D721Med (cell line): ENCODE measurements at places on chromosomes 1 and 21.

DNA sequence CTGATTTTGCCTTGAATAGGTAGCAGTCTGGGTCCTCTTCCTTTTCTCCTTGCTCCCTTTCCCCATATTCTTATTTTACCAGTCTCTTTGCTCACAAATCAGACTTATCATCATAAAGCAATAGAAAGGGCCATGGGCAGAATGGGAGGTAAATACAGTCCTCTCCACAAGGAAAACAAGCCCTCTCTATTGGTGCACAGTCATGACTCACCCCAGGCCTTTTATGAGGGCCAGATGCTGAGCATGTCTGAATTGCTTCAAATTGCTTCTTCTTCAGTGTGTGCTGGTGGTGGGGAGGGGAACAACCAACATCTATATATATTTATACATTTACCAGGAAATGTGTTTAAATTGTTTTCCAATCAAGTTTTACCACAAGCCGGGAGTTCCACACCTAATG, 75.2 kb downstream of the GFI1 start:
- no peak for DNase-seq

GRCh38 chr1:65412256-65412983, 8.0 kb upstream of the LEPR start:
- no peak for DNase-seq

DNA sequence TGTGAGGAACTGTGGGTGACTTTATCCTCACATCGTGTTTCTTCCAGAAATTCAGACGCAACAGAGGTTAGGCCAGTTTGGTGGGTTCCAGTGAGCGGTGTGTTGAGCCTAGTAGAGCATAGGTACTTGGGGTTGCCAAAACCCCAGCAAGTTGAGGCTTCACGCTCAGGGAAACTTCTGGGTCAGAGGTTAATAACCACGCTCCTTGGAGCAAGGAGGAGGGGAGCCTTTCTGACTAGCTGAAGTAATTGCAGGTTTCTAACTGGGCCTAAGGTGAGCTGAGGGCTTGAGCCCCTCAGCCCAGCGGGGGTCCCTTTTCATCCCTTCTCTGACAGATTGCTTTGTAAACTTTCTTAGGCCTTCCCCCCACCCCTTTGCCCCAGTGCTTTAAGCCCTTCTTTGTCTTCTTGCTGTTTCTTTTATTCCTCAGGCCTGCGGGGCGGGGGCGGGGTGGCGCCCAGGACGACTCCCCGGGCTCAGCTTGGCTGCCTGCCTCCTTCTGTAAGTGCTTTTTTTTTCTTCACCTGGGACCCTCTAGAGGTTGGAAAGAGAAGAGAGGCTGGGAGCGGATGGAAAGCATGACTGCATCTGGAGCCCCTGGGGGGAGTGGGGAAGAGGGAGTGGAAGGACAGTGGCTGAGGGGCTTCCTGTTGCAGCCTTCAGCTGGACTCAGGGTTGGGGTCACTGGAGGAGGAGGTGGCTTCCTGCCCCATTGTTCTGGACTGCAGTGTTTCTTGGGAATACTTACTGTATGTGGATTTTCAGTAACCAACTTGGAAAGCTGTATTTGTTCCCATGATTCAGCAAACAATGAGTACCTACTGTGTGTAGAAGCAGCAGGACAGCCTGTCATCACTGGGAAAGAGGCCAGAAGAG, 1.3 kb upstream of the ZNF436 start:
- DNase-seq, result no peak

DNA sequence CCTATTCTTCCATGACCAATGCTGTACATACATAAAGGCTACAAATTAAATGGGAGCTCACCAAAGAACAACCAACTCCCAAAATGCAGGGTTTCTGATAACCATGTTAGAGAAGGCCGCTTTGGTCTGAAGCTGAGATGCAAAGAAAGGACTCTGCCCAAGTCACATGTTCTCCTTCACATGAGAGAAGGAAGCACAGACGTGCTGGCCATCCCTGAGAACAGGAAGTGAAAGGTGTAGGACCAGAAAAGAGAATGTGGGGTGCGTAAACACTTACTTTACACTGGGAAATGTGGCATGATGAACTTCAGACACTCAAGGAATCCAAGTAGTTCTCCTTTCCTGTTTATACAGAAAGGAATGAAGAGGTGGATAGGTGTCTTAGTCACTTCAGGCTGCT, 31.7 kb upstream of the TADA1 start:
- no peak for DNase-seq

GRCh38 chr1:116405241-116406135, 32.4 kb downstream of the ATP1A1 start:
- DNase-seq, result no peak

GRCh38 chr21:15870819-15871218, 141.0 kb downstream of the USP25 start:
- DNase-seq, result no peak

GRCh38 chr1:34617321-34618118, 137.3 kb upstream of the GJB5 start:
- no peak for DNase-seq

GRCh38 chr1:226133504-226134123, 52.9 kb downstream of the ACBD3 start:
- DNase-seq, result no peak

DNA sequence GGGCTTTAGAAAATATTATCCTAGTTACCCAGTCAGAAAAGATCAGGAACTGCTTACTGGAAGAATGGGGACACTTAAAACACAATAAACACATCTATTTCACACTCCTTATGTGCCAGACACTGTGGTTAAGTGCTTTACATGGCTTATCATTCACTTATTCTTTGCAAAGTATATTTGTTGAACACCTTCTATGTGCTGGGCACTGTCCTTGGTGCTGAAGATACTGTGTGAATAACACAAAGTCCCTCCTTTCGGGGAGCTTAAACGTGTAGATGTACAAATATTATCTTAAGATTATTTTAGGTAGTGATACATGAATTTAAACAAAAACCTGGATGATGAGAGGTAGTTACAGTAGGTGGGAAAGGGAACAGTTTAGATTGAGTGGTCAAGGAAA, 169.3 kb downstream of the ST6GALNAC5 start:
- no peak for DNase-seq

DNA sequence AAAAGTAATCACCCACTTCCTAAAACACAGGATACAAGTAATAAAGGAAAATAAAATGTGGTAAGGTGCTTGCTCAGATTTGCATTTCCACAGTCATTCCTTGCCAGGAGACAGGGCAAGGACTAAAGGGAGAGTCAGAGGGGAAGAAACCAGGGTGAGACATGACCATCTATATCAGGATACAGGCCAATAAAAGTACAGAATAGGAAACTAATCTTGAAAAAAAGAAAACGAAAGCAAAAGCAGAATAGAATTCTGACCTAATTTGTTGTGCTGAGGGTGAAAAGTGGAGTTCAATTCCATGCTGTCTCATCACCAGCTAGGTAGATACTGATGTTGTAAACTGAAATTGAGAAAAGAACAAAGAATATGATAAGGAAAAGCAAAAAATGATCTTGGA, 27.3 kb downstream of the JMJD4 start:
- no peak for DNase-seq

DNA sequence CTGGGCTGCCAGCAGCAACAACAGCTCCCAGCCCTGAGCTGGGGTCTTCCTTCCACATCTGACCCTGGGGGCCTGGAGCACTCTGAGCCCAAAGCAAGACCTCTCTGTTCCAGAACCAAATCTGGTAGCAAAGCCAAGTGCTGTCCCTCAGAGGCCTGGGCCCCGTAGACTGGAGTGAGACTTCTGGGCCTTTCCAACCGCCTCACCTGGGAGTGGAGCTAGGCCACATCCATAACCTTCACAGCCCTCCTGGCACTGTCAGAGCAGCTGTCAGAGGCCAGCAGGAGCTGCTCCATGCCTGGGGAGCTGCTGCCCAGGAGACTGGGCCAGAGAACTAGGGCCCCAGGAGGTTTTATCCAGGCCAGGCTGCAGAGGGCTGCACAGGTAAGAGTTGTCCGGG, 15.4 kb upstream of the SLC5A9 start:
- no peak for DNase-seq

GRCh38 chr1:51019811-51020210, 49.8 kb downstream of the CDKN2C start:
- DNase-seq, result no peak

GRCh38 chr1:45172005-45172404, 34.4 kb downstream of the ZSWIM5 start:
- no peak for DNase-seq

- DNase-seq, result no peak
Observed at GRCh38 chr21:38879912-38880576, 74.3 kb downstream of the ETS2 start.

DNA sequence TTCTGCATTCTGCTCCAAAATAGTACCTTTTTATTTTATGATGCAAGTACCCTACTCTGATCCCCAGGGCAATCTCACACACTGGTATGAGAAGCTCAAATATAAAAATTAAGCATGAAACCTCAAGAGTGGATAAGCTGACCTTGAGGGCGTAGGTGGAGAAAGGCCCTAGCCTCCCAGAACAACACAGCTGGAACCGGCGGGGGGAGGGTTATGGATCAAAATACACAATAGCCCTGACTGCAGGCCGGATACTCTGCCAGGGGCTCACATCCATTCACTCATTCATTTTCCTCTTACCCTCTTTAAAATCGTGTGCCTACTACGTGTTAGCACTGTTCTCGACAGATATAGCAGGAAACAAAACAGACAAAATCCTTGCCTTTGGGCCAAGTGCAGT, 32.8 kb upstream of the ECE1 start:
- no peak for DNase-seq

DNA sequence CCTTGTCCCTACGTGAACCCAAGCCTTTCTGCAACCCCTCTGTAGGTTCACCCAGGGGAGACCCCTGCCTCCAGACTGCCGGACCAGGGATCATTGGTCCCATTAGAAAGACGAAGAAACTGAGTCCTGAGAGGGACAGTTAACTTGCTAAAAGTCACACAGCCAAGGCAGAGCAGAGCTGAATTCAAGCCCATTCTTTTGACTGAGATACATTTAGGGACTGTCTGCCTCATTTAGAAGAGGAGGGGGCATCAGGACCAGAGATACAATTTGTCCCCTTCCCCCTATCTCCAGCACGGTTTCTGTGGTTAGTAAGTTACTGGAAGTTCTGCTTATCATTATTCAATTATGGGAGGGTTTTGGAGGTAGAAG, 19.1 kb downstream of the KCNQ4 start:
- no peak for DNase-seq

DNA sequence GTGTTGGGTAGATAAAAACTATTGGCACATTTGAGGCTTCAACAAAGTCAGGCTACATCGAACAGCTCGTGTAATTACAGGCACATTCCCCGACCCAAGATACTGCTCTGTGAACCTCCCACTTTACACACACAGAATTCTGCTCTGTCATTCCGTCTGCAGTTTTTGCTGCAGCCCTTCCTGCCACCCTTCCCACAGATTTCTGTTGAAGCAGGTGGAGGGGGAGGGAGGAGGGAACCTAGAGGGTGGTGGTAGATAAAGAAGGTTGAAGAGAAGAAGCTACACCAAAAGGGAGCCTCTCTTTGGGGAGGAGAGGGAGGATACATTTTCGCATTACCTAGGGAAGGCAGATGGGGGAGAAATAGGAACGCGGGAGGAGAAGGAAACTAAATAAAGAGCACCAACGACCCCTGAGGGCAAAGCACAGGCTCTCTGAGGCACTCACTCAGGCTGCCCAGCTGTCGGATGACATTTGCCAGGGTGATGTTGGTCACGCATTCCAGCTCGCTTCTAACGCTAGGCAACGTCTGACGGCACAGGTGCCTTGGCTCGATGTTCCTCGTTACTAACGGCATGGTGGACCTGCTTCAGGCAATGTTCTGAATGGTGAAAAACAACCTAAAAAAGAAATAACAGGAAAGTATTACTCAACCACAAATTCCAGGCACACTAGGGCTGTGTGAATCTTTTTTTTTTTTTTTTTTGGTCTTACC, 36.0 kb downstream of the GPR3 start:
- DNase-seq, result no peak

- no peak for DNase-seq
Observed at GRCh38 chr1:163761898-163762297, 440.1 kb downstream of the NUF2 start.

DNA sequence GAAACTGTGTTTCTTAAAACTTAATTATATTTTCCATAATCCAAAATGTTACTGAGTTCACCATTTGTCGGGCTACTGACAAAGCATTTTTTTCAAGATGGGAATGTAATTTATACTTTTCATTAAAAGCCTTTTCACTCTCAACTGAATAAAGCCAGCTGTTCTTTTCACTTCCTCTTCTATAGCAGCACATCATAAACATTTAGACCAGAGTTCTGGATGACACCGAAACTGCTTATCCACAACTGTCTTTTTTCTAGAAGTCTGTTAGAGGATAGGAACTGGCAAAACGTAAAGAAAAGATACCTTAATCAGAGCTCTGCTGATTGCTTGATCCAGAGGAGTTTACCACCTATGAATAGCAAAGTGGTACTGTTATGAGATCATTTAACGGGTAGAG, 594.7 kb downstream of the ADGRL2 start:
- no peak for DNase-seq

- no peak for DNase-seq
Observed at GRCh38 chr1:101833312-101833711, 163.4 kb downstream of the OLFM3 start.

DNA sequence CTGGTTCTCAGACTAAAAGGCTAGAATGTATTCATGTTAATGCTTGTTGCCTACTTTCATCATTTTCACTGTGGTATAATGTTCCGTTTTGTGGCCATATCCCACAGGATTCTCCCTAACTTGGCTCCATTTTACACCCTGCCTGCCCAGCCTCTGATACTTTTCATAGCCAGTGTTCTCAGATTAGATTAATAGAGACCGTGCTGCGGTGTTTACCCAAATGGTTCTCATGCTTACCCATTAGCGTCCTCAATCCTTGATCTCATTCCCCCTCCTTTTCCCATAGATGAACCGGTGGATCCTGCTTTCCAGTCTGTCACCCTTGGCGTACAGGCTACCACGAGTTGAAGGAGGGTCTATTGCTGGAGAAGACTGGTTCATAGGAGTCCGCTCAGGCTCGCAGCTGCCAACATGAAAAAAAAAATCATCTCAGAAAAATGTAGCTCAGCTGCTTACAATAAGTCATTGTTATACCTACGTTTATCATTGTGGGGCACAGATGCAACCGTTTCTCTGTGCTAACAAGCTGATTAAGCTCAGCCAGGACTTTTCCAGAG, 78.7 kb downstream of the SETD4 start:
- DNase-seq, result no peak

DNA sequence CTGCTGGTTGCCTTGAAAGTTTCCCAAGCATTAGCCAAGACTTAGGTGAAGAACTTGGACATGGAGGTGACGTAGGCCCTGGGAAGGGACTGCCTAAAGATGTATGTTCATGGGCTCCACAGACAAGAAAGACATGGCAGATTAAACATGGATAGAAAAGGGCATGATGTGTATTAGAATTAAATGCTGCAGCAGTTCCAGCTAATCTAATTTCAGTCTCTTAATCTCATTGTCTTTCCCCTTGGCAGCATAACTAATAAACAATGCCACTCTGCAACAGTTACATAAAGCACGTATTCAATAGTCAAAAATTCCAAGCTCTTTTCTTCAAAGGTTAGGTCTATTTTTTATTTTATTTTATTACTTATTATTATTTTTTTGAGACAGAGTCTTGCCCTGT, 251.6 kb downstream of the KIF26B start:
- no peak for DNase-seq

- no peak for DNase-seq
Observed at GRCh38 chr1:201020721-201021629, 2.5 kb downstream of the KIF21B start.

GRCh38 chr1:164701189-164701761, 142.3 kb downstream of the PBX1 start:
- DNase-seq, result no peak
